Left ventricle myocardium inferior (tissue), 1 donor: ENCODE measurements at places on chromosomes 12 and 14. TPM values are rescaled to one million over a fixed set of nuclear protein-coding genes. Genes with fewer than 3 reads are reported as not detected.

Gene ANO2
- 13.0 TPM for total RNA-seq

Gene NOS1
- total RNA-seq, result 0.22 TPM

Gene KRT72
- not detected for total RNA-seq

Gene TOX4
- 84.8 TPM for total RNA-seq

- DNase-seq, result no peak
- no peak overlapping the region for H3K27ac ChIP-seq
- no peak overlapping the region for H3K4me3 ChIP-seq
- no peaks in the 10 kb centered on the region for H3K27me3 ChIP-seq
- peaks cover 24% of the 10 kb centered on the region for H3K4me1 ChIP-seq
- peaks cover 16% of the 10 kb centered on the region for H3K36me3 ChIP-seq
These were observed 58.4 kb downstream of the SLC25A47 start for GRCh38 chr14:100381395-100382105.

DNA sequence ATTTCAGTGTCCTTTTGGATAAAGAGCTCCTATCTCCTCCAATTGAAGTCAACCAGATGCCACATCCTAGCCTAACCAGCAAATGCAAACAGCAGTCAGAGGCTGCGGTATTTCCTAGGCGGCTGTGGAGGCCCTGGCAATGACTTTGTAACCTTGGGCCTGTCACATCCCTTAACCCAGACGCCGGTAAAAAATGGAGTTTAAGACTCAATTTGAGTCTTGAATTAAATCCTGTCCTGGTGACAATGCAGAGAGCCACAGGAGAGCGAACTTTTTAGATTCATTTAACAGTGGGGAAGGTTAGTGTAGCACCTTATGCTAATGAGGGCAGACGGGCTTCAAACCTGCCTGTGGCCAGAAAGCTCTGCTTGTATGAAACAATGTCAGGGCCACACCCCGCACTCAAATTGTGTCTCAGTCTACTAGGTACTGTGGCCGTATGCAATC, 1.3 kb downstream of the C12orf75 start:
- H3K27me3 ChIP-seq, result peaks cover 47% of the 10 kb centered on the region
- no peaks in the 10 kb centered on the region for H3K36me3 ChIP-seq
- H3K27ac ChIP-seq, result no peak overlapping the region
- no peak overlapping the region for H3K4me3 ChIP-seq
- no peak for DNase-seq

DNA sequence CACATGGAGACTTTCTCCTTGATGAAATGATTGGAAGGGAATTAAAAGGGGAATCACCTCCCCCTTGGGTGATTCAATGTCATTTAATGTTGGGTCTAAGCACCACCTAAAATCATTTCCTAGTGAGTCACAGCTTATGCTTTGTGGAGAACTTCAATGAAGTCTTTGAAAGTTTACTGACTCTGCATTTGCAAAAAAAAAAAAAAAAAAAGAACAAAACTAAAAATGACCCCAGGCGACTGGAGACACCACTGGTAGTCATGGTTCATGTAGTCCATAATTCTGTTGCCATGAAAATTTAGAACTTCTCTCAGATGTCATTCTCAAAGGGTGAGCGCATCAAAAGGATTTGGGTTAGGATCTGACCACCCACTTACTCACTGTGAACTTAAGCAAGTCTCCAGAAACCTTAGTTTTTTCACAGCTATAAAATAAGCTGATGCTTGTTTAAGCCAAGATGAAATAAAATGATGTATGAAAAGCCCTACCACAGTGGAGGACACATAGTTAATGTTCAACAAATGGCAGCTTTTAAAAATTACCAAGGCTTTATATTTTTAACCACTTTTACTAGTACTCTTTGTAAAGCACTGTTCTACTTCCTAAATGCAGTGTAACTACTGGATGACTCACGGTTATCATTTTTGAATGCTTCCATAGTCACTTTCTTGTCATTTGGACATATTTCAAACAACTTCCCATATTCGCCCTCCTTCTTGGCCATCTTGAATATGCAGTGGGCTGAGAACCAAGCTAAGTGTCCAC, 18.1 kb upstream of the KSR2 start:
- peaks cover 39% of the 10 kb centered on the region for H3K27me3 ChIP-seq
- no peaks in the 10 kb centered on the region for H3K36me3 ChIP-seq
- no peak overlapping the region for H3K4me3 ChIP-seq
- no peaks in the 10 kb centered on the region for H3K4me1 ChIP-seq
- no peak overlapping the region for H3K27ac ChIP-seq
- no peak for DNase-seq

DNA sequence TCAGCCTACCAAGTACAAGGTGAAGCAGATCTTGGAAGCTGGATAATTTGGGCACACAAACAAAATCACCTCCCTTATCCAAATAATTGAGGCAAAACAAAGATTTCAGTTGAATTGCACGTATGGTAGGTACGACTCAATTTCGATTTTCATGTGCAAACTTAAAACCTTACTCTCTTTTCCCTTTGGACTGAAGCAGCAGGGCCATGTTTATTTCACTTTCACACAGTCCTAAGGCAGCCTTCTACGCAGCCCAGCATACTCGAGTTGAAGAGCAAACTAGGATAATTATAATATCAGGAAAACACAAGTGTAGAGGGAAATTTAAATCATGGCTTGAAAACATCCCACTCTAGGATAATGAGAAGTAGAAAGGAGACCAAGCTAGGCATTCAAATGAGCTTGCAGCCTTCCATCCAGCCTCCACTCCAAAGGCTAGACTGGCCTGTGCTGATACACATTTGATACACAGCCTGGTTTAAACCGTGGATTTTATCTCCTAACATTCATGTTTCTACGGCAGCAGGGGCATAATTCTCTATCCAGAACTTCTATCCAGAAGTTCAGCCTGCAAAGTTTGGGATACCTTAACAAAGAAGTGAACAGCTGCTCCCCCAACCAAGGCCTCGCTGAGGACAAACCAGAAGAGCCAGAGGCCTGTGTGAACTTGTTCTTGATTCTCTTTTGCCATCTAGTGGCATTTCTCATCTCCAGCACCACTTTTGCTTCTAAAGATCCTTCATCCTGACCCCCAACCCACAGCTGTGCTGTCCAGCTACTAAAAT, 2.4 kb upstream of the RNASE7 start:
- DNase-seq, result no peak
- H3K4me3 ChIP-seq, result peak overlapping the region; percentile 48
- peak overlapping the region; percentile 88 for H3K27ac ChIP-seq
- H3K27me3 ChIP-seq, result no peaks in the 10 kb centered on the region
- no peaks in the 10 kb centered on the region for H3K36me3 ChIP-seq

- no peaks in the 10 kb centered on the region for H3K36me3 ChIP-seq
- H3K27ac ChIP-seq, result no peak overlapping the region
- peaks cover 21% of the 10 kb centered on the region for H3K27me3 ChIP-seq
- DNase-seq, result no peak
These were observed 38.2 kb downstream of the TRPV4 start for GRCh38 chr12:109795023-109795422.

GRCh38 chr14:59187802-59188460, 536 bp upstream of the DAAM1 start:
- peaks cover 54% of the 10 kb centered on the region for H3K4me1 ChIP-seq
- H3K27me3 ChIP-seq, result no peaks in the 10 kb centered on the region
- peak overlapping the region; percentile 96 for H3K27ac ChIP-seq
- peak overlapping the region; percentile 97 for H3K4me3 ChIP-seq
- no peaks in the 10 kb centered on the region for H3K36me3 ChIP-seq

- peaks cover 5% of the 10 kb centered on the region for H3K27me3 ChIP-seq
- H3K36me3 ChIP-seq, result no peaks in the 10 kb centered on the region
These were observed 1.3 kb downstream of the A2ML1 start for GRCh38 chr12:8823565-8824300.

GRCh38 chr12:44053549-44054127, 217.8 kb downstream of the TMEM117 start:
- H3K36me3 ChIP-seq, result no peaks in the 10 kb centered on the region
- H3K27ac ChIP-seq, result peak overlapping the region; percentile 39
- no peaks in the 10 kb centered on the region for H3K27me3 ChIP-seq
- H3K4me1 ChIP-seq, result peaks cover 13% of the 10 kb centered on the region

GRCh38 chr12:72272091-72272661, at the start of gene TRHDE:
TRHDE (plus strand) TSS chr12:72272370; CDS start chr12:72272644, 274 bp downstream.
- H3K4me3 ChIP-seq, result peak within 1 kb of the TSS; percentile 66
- no peak for DNase-seq
- H3K36me3 ChIP-seq, result no peaks in the 10 kb centered on the region
- peaks cover 99% of the 10 kb centered on the region for H3K27me3 ChIP-seq

GRCh38 chr12:89073659-89074058, 278.6 kb downstream of the DUSP6 start:
- no peaks in the 10 kb centered on the region for H3K27me3 ChIP-seq
- no peak overlapping the region for H3K4me3 ChIP-seq
- DNase-seq, result no peak
- no peak overlapping the region for H3K27ac ChIP-seq
- H3K4me1 ChIP-seq, result no peaks in the 10 kb centered on the region
- H3K36me3 ChIP-seq, result no peaks in the 10 kb centered on the region

DNA sequence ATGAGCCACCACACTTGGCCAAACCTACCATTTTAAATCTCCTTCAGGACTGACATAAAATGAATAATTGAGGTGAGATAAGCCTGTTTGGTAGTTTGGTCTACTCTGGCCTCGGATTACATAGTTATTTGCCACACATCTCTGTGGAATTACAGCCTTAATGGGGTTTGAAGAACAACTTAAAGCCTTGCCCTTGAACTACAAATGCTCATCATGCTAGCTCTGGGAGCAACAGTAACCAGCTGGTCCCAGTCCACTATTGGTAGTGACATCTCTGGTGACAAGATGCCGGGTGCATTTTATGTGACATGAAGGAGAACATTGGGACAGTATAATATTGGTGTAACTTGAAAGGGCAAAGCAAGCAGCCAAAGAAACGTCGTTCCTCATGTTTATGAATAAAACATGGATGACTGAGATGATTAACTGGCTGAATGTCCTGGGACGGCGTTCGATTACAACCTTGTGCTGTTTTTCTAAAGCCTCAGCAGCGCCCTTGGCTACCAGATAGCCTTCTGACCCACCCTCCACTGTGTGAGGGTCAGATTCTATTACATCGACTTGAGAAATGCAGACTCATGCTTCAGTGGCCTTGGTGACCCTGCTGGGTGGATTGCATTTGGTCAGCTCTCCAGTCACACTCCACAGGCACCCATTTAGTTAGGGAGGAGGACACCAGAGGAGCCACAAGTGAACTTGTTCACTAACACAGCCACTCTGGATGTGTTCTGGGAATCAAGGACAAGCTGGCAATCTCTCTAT, 41.5 kb downstream of the BEST3 start:
- H3K27ac ChIP-seq, result no peak overlapping the region
- H3K4me1 ChIP-seq, result peaks cover 24% of the 10 kb centered on the region
- H3K27me3 ChIP-seq, result no peaks in the 10 kb centered on the region
- DNase-seq, result no peak

DNA sequence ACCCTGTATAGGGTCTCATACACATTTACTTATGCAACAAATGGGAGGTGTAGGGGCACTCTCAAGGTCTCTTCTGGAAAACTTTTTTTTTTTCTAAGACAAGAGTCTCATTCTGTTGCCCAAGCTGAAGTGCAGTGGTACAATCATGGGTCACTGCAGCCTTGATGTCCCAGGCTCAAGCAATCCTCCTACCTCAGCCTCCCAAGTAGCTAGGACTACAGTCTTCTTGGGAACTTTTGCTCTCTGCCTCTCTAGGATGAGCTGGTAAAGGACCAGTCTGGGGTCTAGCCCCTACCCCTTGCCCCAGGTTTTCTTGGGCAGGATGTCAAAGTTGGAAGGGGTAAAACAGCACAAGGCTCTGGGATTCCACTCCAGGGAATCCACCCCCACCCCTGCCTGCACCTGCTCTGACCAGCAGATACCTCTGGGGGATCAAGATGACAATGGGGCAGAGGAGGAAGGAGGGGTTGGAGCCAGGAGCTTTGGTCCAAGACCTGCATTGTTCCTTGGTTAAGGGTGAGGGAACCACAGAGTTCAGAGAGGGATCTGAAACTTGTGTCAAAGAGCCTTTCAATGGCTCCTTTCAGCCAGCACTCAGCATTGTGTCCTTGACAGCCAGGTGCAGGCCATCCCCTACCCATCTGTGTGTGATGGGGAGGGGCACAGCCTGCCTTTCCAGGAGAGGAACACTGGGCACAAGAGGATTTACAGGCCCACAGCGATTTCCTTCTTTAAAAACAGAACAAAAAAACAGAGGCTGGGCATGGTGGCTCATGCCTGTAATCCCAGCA, 12.2 kb downstream of the CTDSP2 start:
- H3K27ac ChIP-seq, result peak overlapping the region; percentile 100
- DNase-seq, result no peak
- peaks cover 100% of the 10 kb centered on the region for H3K4me1 ChIP-seq
- H3K36me3 ChIP-seq, result peaks cover 4% of the 10 kb centered on the region

DNA sequence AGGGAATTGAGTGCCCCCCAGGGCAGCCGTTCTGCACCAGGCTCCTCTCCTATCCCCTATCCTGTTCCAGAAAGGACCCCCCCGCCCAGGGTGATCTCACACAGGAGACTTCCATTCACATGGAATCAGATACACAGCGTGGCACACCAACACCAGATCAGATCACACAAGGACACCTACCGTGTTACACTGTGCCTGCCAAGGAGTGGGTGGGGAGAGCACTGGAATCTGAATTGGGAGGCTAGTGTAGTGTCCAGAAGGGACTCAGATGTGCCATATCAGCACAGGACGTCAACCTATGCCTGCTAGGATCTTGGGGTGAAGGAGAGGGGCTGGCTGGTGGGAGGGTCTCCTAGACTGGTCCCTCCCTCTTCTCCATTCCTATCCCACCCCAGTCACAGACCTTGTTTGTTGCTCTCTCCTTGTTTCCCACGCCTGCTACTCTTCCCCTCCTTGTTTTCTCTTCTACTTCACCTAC, 2.3 kb downstream of the PTMS start:
- peak overlapping the region; percentile 92 for H3K4me3 ChIP-seq
- H3K4me1 ChIP-seq, result peaks cover 69% of the 10 kb centered on the region
- peaks cover 13% of the 10 kb centered on the region for H3K36me3 ChIP-seq

DNA sequence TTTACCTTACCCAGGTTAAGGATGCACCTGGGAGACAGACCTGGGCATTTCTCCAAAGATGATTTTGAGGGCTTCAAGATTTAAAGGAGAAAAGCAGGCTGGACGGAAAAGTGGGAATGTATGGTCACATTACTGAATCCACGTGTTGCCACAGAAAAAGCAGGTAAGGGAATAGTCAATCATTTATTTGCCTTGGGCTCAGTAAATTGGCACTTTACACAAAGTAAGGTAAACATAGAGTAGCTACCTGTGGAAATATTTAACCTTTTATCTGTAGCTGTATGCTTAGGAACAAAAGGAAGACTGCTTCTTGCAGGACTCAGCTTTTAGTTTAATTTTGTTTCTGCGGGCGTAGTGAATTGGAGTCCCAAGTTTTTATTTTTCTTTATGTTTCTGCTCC, 153.3 kb downstream of the SLCO1B3 start:
- DNase-seq, result no peak
- no peak overlapping the region for H3K4me3 ChIP-seq
- H3K36me3 ChIP-seq, result no peaks in the 10 kb centered on the region
- no peaks in the 10 kb centered on the region for H3K4me1 ChIP-seq
- H3K27me3 ChIP-seq, result no peaks in the 10 kb centered on the region

DNA sequence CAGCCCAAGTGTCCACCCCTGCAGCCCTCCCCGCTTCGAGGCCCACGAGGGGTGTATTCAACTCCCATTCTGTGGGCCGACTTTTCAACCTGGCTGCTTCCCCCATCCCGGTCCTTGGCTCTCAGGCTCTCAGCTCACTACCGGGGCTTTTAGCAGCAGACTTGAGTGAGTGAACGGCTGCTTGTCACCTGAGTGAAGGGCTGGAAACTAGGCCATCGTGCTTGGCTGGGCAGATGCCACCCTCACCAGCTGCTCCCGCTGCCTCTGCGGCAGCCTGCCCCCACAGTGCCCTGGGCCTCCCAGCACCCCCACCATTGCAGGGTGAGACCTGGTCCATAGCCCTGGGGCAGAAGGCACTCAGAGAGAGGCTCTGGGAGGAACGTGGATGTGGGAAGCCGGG, 59.9 kb downstream of the SLC6A12 start:
- peaks cover 18% of the 10 kb centered on the region for H3K27me3 ChIP-seq
- DNase-seq, result no peak
- no peak overlapping the region for H3K27ac ChIP-seq
- H3K36me3 ChIP-seq, result no peaks in the 10 kb centered on the region
